ENCODE measurements at places on chromosomes 12 and 14.

GRCh38 chr14:22502007-22502406, 87.0 kb downstream of the DAD1 start:
- no peak for DNase-seq

GRCh38 chr14:40368314-40368713, 936.1 kb upstream of the FBXO33 start:
- no peak for DNase-seq

DNA sequence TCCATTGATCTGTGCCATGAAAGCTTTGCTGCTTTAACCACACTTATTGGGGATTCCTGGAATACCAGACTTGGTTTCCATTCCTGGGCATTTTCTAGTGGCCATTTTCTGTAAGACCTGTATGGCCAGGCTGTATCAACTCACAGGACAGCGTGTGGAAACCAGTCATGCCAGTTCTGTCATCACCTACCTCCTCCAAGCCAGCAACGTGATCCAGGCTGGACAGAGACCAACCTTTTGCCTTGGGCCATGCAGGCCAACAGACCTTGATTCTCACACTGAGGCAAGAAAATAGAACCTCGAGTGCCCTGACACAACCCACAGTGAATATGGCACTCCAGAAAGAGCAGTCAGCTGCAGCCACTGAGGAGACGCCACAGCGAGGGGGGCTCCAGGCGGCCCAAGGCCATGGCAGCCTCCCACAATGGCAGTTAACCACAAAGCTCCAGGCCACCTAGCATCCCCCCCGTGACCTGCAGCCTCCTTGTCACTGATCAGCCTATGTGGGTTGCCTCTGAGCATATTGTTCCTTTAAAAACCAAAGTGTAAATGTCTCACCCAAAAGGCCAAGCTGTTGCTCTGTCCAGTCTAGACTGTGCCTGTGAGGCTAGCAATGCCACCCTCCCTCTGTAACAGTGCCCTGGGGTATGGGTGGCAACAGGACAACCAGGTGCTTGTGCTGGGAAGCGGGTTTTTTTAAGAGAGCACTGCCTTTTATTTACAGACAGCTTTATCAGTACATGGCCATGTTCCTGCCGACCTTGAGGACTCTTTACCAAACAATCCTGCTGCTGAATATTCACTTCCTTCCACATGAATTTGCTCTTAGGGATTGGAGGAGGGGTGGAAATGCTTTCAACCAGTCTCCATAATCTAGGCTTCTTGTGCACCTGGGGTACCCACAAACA, 168.7 kb upstream of the HIF1A start:
- no peak for DNase-seq

DNA sequence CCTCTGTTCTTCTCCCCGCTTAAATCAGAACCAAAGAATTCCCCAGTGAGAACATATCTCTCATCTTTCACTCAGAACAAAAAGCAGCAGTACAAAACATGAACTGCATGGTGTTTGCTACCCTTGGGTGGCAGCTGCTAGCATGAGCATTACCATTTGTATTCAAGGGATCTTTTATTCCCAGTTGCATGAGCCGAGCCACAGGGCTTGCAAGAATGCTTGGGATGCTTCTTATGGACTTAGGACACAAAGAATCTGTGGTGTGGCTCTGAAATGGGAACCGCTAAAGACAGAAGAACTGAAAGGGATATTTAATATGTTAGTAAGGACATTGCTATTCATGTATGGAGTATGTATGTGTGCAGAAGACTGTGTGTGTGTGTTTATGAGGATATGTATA, 190.6 kb downstream of the TMX1 start:
- DNase-seq: no peak

DNA sequence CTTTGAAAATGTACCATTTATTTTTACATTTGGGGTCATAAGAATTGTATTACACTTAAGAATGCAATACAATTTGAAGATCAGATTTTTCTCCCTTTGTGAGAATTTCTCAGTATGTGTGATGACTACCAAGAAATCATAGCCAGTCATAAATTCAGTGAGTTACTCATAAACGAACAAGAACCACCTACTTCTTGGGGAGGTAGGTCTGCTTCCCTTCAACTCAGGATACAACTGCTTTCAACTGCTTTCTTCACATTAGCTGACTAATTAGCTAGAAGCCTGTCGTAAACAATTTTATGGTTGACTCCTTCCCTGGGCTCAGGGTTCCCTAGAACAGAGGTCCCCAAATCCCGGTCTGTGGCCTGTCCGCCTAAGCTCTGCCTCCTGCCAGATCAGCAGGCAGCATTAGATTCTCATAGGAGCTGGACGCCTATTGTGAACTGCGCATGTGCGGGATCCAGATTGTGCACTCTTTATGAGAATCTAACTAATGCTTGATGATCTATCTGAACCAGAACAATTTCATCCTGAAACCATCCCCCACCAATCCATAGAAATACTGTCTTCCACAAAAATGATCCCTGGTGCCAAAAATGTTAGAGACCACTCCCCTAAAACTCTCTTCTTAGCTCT, 3.7 kb downstream of the ANG start:
- DNase-seq: no peak

DNA sequence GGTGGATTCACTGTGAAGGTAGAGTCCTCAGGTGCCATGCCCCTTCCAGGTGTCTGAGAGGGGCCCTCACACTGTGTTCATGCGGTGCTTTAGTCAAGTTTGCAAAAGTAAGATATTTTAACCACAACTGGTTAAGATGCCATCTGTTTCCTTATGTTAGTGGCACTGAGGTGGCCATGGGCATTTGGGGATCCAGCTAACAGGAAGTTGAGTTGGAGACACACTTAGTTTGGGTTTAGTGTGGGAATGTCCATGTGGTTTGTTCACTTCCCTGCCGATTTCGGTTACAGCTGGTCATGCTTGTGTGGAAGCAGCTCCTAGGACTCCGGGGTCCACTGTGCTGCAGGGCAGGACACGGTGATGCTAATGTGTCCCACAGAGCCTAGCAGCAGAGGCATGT, 17.3 kb upstream of the ABHD12B start:
- DNase-seq: no peak

GRCh38 chr14:37539992-37540391, 55.1 kb downstream of the FOXA1 start:
- no peak for DNase-seq

- DNase-seq: no peak
Measured at GRCh38 chr14:55373784-55374705, 37.6 kb downstream of the ATG14 start.

DNA sequence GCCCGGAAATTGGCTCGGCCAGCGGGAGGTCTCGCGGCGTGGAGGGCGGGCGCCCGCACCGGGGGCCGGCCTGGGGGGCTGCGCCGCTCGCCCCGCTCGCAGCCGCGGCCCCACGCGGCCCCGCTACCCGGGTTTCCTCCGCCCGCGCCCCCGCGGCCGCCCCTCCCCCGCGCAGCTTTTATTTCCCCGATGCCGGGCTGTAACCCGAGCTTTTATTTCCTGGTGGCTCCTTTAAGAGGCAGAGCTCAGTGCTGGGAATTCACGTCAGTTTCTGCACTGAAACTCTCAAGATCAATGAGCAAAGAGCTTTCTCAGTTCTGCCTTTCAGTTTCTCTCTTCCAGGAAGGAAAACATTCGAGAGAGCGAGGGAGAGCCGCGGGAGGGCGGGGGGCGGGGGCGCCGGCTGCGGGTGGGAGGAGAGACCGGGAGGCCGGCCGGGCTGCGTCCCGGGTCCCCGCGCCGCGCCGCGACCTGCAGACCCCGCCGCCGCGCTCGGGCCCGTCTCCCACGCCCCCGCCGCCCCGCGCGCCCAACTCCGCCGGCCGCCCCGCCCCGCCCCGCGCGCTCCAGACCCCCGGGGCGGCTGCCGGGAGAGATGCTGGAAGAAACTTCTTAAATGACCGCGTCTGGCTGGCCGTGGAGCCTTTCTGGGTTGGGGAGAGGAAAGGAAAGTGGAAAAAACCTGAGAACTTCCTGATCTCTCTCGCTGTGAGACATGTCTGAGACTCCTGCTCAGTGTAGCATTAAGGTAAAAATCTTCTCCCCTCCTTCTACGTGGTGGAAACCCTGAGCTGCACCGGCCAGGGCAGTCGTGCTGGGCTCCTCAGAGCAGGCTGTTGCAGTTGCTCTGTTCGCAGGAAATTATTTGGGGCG, at the start of gene ETV6:
TSS of gene ETV6 (plus strand) at position 262 of the 873 bp plus-strand sequence. CDS start at position 716, 454 bp downstream.
- no peak for DNase-seq

GRCh38 chr12:47817272-47818006, 2.3 kb downstream of the HDAC7 start:
- DNase-seq: no peak

- DNase-seq: no peak
Measured at GRCh38 chr12:47744005-47744651, 14.6 kb downstream of the RAPGEF3 start.

GRCh38 chr12:129997239-129997638, 93.4 kb upstream of the TMEM132D start:
- no peak for DNase-seq

DNA sequence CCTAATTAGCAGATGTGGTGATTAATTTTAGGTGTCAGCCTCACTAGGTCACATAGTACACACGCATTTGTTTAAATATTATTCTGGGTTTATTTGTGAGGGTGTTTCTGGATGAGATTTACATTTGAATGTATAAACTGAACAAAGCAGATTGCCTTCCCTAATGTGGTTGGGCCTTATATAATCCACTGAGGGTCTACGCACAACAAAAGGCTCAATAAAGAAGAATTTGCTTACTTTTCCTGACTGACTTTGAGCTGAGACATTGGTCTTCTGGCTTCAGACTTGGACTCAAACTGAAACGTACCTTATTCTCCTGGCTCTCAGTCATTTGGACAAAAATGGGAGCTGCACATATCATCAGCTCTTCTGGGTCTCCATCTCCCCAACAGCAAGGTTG, 1132.3 kb upstream of the FLRT2 start:
- DNase-seq: no peak

DNA sequence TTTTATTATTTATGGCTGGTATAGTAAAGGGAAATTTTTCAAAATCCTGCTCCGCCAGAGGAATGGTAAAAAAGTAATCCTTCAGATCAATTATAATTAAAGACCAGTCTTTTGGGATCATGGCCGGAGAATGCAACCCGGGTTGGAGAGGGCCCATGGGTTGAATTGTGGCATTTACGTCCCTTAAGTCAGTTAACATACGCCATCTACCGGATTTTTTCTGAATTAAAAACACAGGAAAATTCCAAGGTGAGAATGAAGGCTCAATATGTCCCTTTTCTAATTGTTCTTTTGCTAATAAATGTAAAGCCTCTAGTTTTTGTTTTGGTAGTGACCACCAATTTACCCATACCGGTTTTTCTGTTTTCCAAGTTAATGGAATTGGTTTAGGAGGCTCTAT, 602.8 kb downstream of the ALG10 start:
- DNase-seq: no peak

DNA sequence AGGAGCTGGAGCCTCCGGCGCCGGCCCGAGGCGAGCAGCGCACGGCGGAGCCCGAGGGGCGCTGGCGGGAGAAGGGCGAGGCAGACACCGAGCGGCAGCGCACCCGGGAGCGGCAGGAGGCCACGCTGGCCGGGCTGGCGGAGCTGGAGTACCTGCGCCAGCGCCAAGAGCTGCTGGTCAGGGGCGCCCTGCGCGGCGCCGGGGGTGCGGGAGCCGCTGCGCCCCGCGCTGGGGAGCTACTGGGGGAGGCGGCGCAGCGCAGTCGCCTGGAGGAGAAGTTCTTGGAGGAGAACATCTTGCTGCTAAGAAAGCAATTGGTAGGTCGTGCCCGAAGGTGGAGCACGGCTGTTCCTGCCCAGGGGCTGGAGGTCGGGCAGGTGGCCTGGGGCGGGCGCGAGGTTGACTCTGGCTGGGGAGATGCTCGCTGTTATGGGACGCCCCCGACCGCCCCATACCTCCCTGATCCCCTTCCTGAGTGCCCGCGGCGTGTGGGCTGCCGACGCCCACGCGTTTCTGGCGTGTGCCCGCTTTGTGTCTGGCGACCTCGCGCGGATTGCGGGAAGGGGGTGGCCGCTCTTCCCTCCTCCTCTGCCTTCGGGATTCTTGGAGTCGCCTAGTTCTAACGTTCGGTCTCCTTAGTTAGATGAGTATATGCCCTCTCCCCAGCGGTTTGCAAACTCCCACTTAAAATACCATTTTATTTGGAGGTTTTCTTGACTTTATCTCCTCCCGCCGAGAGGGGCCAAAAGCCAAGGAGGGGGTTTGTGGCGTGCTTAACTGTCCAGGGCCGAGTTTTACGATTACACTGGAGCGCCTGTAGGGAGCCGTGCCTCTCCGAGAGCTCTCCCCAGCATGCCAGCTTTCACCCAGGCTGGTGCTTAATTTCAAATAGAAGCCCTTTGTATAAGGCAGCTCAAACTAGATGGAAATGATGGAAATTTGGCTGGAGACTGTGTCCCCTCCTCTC, 752 bp downstream of the DACT1 start:
- DNase-seq: no peak

DNA sequence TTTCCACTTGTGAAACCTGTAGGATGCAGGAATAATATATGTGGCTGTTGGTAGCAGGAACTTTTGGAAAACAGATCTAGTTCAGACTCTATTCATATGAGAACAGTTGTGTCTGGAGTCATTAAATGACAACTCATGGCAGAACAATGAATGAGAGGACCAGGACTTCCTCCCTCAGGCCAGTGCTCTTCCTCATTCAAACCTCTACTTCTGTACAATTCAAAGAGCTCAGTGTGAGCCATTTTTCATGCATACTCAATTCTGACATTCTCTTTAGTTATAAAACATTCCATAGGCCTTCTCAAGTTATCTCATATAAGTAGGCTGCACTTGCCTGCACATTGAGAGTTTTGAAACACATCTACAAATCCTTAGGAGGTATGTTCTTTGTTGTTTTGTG, 1526.6 kb upstream of the FLRT2 start:
- DNase-seq: no peak

- DNase-seq: no peak
Measured at GRCh38 chr12:121030576-121031212, 8.4 kb downstream of the OASL start.

DNA sequence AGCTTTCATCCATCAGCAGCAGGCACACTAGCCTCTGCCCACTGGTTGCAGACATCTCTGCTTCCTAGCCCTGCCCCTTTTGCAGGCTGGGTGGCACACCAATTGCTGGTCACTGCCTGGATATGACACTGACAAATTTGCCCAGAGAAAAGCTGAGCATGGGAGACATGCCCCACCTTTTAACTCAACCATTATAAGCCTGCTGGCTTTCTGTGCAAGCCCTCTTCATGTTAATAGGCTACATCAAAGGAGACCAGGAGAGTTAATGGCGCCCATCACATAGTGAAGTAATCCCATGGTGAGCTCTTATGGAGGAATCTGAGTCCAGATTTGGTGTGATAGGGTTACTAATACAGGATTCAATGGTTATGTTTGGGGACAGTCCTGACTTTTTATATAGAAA, 139.2 kb downstream of the KICS2 start:
- no peak for DNase-seq

- no peak for DNase-seq
Measured at GRCh38 chr12:122421187-122421820, 1.2 kb downstream of the CLIP1 start.

DNA sequence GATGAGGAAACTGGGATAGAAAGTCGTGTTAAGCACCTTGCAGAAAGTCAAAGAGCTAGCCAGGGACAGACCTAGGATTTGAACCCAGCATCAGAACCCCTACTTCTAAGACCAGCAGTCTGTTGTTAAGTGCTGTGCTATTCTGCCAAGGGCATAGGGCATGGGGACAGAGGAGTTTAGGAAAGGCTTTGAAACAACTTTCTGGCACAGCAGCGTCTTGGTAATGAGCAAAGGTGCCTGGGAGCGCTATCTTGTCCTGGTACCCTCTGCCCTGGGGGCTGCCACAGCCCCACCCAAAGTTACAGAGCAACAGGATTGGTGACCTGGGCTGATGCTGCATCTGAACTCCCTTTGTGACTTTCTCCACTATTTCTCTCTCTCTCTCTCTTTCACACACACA, 1108.1 kb downstream of the BCL11B start:
- no peak for DNase-seq

All from cortex of kidney (tissue), 1 donor.